Cortex of kidney (tissue), 1 donor: ENCODE measurements at places on chromosomes 2 and 18.

DNA sequence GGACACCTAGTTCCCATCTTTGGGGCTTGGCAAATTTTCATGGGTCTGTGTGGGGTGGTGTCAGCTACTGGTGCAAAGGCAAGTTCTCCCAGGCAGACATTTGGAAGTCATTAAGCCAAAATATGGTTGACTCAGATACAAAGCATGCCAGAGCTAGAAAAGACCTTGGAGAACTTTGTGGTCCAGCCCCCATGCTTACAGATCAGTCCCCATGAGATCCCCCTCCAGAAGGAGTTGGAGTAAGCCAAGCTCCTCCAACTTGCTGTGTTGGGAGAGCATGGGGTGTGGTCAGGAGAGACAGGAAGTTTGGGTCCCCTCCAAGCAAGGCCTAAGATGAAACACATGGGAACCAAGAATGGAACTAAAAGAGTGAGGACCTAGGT, 224.5 kb downstream of the CYP26B1 start:
- DNase-seq = no peak

GRCh38 chr2:240213226-240213475, 72.7 kb upstream of the OTOS start:
- DNase-seq = no peak

DNA sequence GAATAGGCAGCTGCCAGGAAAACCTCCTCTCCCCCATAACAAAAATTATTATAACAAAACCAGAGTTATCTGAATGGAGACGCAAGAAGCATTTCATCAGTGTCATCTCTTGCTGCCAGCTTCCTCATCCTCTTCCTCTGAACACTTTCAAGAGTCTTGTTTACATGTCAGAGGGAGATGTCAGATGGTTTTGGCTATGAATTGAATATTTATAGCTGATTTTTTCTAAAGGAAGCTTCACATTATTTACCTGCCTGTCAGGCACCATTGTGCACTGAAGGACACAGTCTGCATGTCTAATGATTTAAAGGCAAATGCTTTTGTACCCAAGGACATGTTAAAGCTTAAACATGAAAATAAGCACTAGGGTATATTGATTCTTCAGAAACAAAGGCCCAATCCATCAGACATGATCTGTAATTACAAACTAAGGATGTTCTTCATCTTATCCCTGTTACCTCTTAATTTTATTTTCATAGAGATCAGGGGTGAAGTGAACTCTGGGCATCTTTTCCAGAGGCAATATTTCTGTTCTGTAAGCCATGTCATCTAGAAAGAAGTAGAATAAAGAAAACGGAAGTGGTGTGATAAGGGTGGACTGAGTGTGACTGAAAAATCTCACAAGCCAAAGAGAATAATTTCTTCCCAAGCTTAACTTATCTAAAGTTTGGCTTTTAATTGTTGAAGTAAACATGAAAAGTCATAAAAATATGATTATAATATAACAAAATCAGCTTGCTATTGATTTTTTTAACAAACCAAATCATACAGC, 168.7 kb downstream of the ANKRD44 start:
- DNase-seq = no peak

- DNase-seq = no peak
These were observed 9.8 kb upstream of the MGAT5 start for GRCh38 chr2:134244086-134244485.

DNA sequence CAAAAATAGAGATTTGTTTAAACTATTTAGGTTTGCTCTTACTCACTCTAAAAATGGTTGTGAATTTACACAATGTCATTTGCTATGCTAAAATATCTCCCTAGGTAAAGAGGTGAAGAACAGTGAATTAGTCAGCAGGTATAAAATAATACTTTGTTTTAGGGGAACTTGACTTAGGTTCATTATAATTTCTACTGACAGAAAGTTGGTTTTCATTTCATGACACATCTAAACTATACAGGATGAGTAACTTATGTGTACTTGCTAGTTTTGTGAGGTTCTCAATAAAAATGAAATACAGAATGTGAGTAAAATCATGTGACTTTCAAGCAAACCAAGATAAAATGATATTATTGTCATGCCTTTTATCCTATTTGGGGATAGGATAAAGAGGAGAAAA, 66.0 kb downstream of the DIS3L2 start:
- no peak for DNase-seq

GRCh38 chr18:74376523-74376922, 60.9 kb downstream of the C18orf63 start:
- no peak for DNase-seq

DNA sequence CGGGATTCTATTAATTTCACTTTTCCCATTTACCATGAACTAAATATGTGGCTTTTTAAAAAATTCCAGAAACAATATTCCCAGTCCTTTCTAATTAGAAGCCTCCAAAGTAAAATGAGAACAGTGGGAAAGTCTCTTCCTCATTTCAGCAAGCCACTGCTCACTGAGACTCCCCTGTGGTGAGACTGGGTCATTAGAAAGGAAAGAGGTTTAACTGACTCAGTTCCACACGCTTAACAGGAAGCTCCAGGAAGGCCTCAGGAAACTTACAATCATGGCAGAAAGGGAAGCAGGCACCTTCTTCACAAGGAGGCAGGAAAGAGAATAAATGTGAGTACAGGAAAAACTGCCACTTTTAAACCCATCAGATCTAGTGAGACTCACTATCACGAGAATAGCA, 258.9 kb upstream of the CHAC2 start:
- no peak for DNase-seq

- no peak for DNase-seq
These were observed 512.7 kb downstream of the CMPK2 start for GRCh38 chr2:6352906-6353515.

DNA sequence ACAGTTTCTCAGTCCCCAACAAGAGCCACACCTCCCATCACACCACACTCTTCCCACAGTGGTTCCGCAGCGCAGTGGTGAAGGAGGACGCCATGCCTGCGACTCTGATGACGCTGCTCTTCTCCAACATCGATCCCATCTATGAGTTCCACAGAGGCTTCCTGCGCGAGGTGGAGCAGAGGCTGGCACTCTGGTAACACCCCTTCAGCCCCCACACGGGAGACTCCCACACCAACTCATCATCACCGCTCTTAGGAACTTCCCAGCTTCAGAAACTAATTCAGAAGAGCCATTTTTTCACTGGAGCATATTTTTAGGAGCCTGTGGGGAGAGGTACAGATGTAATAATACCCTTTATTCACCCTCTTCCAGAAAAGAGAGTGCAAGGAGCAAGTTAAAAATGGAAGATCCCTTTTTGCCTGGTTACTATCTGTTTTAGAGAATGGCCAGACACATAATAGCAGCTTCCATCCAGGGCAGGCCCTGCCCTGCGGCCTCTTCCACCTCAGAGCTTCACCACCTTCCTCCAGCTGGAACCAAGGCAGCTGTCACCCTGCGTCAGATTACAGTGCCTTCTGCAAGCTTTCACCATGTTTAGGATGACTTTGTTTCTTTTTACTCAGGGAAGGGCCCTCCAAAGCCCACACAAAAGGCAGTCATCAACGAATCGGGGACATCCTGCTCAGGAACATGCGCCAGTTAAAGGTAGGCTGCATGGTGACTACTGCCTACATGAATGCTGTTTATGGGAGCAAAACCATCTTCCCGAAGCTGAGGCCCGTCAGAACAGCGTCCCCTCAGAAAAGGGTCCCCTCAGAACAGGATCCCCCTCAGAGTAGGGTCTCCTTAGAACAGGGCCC, 44.9 kb downstream of the STK25 start:
- no peak for DNase-seq

DNA sequence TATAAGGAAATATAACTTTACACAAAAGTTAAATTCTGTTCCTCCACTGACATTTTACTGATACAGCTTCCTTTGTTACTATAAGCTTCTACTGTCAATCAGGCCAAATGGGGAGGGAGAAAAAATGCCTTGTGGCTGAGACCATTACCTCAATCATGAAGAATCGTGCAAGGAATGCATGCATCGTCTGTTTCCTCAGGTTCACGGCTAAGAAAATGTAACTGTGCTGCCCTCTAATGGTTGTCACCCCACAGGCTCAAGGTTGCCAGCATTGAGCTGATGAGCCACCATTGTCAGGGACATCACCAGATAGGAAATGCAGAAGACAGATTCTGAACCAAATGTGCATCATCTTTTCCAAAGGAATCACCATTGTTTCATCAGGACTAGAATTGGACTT, 426.9 kb downstream of the CDH2 start:
- DNase-seq = no peak

DNA sequence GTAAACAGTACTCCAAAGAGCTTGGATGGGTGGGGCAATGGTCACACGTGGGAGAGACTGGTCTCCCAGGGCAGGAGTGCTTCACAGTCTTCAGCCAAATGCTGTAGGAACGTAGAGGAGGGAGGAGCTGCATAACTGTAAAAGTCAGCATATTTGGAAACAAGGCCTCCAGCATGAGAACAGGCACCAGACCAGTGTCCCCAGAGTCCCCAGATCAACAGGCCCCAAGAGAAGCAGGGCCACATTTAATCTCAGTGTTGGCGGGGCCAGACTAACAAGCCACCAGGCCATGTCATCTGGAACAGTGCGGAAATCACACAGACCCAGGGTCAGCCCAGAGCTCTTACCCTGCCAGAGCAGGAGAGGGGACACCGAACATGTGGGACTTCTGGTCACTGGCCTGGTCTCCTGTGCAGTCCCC, 63.2 kb downstream of the ADCY3 start:
- DNase-seq = no peak

DNA sequence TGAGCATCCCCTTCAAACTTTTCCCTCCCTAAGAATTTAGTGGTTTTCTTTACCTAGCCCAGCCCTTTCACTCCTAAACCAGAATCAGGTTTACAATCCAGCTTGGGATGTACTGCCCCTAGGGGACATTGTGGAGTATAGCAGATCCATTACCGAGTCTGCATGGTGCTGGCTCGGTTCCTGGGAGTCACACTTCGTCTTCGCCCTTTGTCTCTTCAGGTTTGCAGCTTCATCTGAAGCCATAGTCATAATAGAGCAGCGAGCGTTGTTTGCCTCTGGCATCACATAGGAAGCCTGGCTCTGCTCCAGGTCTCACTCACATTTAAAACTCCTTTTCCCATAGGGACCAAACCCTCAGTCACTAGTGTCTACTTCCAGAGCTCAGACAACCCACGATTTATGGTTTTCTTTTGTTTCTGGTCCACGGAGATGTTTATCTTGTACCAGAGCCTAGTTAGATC, 16.8 kb upstream of the LYPD6 start:
- DNase-seq = no peak

GRCh38 chr2:212549941-212550340, 11.3 kb upstream of the ERBB4 start:
- no peak for DNase-seq

- DNase-seq = no peak
These were observed 9.2 kb downstream of the ADRA2B start for GRCh38 chr2:96106991-96107707.

GRCh38 chr18:55076643-55077218, 117.5 kb upstream of the CCDC68 start:
- no peak for DNase-seq

DNA sequence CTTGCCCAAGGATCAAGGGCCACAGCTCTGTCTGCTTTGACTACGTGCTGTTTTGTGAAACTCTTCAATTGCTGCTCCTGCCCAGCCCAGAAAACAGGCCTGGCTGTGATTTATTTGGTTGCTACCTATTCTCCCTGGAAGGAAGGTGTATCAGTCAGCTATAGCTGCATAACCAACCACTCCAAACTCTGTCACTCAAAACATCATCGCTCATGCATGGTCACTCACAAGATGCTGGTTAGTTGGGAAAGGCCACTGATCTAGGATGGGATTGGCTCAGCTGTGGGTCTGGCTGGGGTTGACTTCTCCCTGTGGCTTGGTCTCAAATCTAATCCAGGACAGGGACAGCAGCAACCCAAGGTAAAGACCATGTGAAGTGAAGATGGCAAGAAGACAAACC, 14.6 kb downstream of the TEX51 start:
- DNase-seq = no peak
